ENCODE measurements at places on chromosomes 4 and X. TPM values are rescaled to one million over a fixed set of nuclear protein-coding genes. Genes with fewer than 3 reads are reported as not detected.

DNA sequence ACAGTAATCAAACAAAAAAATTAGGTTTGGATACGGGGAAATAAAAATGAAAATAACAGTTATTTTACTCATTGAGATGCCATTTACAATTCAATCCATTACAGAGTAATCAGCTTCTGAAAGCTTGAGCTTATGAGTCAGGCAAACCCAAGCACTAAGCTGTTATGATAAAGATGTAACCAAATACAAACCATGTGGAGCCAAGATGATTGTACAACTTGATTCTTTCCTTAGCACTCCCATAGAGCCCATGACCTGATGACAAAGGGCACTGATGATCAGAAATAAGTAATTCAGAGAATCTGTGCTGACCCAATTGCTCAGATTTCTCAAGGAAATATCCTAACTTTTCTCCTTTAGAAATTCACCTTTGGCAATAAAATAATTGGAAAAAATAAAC lies 40.5 kb upstream of the PRKG2 start:
- H3K4me1 ChIP-seq = no peaks in the 10 kb centered on the region
- H3K27ac ChIP-seq = no peak overlapping the region
- H3K27me3 ChIP-seq = peaks cover 2% of the 10 kb centered on the region
- H3K4me3 ChIP-seq = no peak overlapping the region

- peaks cover 6% of the 10 kb centered on the region for H3K36me3 ChIP-seq
- no peak overlapping the region for H3K27ac ChIP-seq
Measured at GRCh38 chr4:81427344-81427821, 44.3 kb downstream of the RASGEF1B start.

- no peak overlapping the region for H3K27ac ChIP-seq
- DNase-seq = no peak
- H3K4me3 ChIP-seq = no peak overlapping the region
- H3K27me3 ChIP-seq = no peaks in the 10 kb centered on the region
Measured at GRCh38 chr4:528296-528695, 29.3 kb downstream of the PIGG start.

GRCh38 chrX:17931855-17932254 lies 70.8 kb upstream of the RAI2 start:
- H3K27me3 ChIP-seq = no peaks in the 10 kb centered on the region
- H3K36me3 ChIP-seq = no peaks in the 10 kb centered on the region
- H3K4me3 ChIP-seq = no peak overlapping the region
- no peak for DNase-seq
- no peaks in the 10 kb centered on the region for H3K4me1 ChIP-seq

The CT45A10 gene
- total RNA-seq = not detected

The RTL5 gene
- total RNA-seq = 0.14 TPM

Measured in activated CD8-positive, alpha-beta memory T cell treated with anti-CD3 and anti-CD28 coated beads, Interleukin-2, amount 10 ng/mL, durations not matched to agents 7 days and 5 days (primary cell).